ENCODE measurements at places on chromosomes 5 and 9.

DNA sequence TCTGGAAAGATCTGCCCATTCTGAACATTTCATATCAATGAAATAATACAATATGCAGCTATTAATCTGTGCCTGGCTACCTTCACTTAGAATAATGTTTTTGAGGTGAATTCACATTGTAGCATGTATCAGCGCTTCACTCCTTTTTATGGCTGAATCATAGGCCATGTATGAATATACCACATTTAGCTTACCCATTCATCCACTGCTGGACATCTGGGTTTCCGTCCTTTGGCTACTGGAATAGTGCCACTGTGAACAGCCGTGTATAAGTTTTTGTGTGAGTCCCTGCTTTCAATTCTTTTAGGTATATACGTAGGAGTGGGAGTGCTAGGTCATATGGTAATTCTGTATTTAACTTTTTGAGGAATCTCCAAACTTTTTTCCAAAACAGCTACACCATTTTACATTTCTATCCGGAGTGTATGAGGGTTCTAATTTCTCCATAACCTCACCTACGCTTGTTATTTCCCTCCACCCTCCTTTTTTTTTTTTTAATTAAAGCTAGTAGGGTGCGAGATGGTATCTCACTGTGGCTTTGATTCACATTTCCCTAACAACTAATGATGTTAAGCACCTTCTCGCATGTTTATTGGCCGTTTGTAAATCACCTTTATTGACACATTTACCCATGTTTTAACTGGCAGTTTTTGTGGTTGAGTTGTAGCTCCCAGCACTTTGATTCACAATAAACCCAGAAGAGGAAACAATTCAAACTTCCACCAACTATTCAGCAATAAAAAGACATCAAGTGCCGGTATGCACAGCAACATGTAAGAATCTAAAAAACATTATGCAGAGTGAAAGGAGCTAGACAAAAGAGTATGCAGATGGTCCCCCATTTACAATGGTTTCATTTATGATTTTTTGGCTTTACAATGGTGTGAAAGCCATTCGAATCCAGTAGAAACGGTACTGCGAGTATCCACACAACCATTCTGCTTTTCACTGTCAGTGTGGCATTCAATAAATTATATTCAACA is 8.1 kb downstream of the SEMA4D start:
- peak; percentile 42 for DNase-seq

GRCh38 chr5:174344335-174344734 is 298.8 kb downstream of the NSG2 start:
- no peak for DNase-seq

GRCh38 chr5:36724467-36725332 is 118.3 kb downstream of the SLC1A3 start:
- no peak for DNase-seq

- no peak for DNase-seq
Measured at GRCh38 chr5:179912951-179913350, 5.3 kb upstream of the TBC1D9B start.

DNA sequence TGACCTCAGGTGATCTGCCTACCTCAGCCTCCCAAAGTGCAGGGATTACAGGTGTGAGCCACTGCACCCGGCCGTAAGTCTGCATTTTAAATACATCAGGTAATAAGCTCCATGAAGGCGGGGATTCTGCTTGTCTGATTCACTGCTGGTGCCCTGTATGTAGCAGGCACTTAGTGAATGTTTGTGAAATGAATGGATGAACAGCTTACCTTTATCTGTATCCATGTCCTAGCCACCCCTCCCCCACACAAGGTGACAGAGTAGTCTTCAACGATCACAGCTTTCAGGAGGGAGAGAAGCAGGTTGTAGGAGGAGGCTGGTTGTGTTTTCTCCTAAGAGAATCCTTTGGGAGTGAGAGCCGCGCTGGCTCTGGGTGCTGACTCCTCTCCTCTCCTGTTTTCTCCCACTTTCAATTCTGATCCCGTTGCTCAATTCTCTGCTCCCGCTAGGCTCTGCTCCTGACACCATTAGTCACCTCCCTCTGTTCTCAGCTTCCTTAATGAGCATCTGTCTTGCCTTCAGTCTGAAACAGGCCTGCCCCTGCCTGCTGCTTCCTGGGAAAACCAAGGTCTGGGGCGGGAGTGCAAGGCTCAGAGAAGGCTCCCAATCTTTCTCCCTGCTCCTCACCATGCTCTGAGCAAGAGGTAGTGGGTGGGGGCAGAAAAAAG is 88.8 kb upstream of the CTNNA1 start:
- DNase-seq, result no peak

DNA sequence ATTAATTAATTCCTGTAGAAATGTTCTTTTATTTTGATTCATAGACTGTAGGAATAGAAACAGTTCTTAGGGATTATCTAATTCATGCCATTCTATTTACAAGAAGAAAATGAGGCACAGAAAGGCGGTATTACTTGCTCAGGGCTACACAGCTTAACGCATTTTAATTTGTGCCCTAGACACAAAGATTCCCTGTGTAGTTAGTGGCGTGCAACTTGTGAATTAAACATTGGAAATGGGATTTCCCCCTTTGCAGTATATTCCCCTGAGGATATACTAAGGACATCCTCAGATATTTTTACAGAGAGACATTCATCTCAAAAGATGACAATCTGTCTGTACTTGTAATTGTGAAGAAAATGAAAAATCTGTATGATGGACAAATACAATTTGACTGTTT is 108.1 kb downstream of the SGCD start:
- no peak for DNase-seq

- peak; percentile 68 for DNase-seq
Measured at GRCh38 chr9:6055216-6055615, 39.8 kb upstream of the RANBP6 start.

DNA sequence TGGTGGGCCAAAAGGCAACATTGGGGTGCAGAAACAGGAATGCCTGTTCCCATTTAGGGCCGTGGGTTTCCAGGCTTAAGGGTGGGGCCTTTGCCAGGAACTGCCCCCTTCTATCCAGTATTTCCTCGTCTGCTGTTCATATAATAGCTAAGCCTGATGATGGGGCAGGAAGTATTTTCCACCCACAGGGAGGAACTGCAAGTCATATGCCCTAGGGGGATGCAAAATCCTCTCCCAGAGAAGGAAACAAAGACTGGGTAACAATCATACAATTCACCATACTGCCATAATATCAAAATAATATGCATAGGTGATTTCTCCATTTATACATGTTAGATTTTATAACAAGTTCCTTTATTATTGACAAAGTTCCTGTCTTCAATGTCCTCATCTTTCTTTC is 20.5 kb upstream of the RPS23 start:
- DNase-seq, result no peak

DNA sequence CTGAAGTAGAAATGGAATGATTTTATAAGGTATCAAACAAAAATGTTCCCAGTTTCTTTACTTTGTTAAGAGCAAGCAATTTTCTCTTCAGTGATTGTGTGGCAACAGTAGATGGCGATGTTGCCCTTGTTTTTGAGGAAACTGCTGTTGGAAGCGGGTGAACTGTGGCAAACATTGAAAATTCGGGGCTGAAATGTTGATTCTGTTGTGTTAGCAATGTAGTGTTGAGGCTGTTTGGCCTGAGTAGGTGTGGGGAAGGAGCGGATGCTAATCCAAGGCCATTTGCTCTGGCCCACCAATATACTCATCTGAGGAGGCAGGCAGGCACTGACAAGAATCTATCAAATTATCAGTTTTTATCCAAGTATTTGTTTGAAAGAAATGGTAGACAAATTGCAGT is 129.8 kb downstream of the SLC12A2 start:
- peak; percentile 64 for DNase-seq

DNA sequence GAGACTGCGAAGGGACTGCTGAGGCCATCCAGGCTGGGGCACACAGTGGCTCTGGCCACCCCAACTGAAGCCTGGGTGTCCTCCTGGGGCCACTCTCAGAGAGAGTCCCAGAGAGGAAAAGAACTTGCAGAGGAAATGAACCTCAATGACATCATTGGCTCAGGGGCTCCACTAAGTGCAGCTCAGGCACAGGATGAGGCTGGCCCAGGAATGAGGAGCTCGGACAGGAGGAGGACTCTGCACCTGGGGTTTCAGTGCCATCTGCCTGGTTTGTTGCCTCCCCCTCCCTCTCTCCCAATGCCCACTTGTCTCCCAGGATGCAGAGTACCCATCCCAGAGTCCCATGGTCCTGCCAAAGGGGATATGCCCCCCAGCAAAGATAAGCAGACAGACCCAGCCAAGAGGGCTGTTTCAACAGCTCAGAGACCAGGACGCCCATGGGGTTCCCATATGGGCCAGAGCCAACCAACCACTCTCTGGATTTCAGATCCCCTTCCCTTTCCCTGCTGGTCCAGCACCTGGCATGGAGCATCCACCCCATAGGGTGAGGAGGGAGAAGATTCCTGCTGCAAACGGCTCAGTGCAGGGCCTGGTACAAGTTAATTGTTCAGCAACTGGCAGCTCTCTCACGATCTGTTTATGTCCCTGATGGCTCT is 26.9 kb upstream of the OLFM1 start:
- no peak for DNase-seq

DNA sequence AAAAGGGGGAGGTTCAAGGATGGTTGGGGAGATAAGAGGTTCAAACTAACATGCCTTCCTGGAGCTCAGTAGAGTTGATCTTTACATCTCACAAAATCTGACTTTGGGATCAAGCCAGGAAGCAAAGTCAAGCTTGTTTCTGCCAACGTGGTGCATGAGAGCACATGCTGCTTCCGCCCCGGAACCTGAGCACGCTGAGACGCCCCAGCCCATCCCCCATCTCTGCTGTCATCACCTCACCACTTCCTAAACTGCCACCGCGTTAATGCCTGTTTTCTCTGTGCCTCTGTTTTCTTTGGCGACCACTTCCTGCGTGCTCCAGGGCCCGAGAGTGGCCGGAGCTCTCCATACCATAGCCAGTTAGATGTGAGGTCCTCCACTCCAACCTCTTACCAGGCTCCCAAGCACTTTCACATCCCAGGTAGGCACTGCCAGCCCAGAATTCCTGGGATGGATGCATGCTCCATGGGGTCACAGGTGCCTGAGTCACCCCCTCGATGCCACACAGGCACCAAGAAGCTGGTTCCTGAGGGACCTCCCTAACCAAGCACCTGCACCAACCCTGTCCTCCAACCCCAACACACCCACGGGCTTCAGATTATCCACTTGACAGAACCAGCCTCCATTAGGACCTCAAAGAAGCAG is 31.2 kb upstream of the AFAP1L1 start:
- no peak for DNase-seq

DNA sequence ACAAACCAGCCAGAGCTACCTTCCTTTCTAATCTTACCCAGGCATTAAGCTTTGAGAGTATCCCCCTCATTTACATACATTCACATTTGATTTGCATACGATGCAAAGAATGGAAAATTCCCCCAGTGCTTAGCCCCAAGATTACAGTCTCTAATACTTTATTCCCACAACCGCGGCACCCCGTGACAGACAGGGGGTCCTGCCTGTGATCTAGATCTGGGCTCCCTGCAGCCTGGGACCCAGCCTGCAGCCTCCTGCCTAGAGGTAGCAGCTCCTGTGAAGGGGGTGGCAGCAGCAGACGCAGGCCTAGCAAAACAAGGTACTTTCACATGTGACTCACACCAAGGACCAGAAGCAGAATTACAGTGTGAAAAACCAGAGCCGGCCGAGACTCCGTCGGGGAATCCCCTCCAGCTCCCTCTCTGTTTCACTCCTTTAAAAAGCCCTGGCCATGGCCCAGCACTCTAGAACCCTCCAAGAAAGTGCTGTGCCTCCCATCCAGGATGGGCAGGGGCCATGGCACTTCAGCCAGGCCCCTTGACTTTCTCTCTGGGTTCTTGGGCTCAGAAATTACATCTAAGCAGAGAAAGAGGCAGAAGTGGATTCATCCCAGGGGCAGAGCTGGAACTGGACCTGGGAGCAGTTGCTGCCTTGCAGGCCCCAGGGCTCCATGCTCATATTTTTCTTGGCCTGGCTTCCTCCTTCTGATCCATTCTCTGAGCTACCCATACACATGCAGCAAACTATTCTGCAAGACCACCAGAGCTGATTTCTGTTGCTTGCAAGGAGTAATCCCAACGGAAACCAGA is 14.0 kb upstream of the TCF7 start:
- no peak for DNase-seq

DNA sequence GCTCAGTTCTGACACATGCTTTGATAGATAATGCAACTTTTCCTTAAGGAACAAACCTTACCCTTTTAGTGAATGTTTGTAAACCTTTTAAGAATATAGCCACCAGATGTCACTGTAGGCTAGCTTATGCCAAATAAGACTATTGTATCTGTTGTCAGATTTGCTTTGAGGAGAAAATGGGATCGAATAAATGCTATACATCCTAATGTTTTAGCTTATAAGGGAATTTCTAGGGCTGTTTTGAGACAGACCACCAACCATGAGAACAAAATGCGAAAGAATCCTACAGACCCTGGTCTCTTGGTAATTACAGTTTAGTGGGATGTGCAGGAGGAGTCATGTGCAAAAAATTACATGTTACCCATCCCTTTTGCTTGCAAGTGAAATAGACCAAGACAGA is 127.6 kb upstream of the NMUR2 start:
- DNase-seq, result peak; percentile 40

- DNase-seq, result no peak
Measured at GRCh38 chr9:93491593-93492232, 38.3 kb upstream of the FAM120AOS start.

DNA sequence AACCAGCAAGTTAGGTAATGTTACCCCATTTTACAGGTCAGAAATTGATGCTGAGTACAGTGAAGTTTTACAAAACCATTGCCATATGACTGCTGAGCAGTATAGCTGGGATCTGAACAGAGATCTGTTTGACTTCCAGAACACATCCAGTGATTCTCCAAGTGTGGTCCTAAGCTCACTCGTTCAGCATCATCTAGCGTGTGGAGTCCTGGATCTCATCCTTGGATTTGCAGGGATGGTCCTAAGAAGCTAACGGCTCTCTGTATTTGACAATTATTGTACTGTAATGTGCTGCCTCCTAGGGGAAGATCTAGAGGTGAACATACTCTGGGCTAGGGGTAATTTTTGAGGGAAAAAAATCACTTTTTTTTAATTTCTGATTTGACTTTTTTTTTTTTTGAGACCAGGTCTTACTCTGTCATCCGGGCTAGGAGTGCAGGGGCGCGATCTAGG is 1.4 kb downstream of the SLC26A2 start:
- DNase-seq, result no peak

GRCh38 chr5:141532726-141533125 is 43.8 kb downstream of the PCDHGC5 start:
- DNase-seq, result no peak

DNA sequence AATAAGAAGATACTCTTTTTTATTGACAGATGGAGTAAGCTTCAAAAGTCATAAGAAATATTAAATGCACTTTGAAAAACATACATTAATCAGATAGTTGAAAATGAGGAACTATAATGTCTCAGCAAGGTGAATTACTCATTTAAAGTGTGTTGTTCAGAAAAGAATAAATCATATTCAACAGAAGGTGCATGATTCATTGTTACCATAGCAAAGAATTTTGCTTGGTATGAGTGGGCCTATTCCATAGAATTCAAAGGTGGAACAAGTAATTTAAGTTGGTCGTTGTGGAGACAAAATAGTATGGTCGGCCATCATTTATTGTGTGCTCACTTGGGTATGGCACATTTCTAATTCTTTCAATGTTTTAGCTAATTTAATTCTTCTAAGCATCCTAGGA is 1920.2 kb upstream of the CDH9 start:
- DNase-seq, result no peak

All from hippocampal formation (tissue), 2 donors.